H7 (cell line): ENCODE measurements at places on chromosomes 11 and 22. TPM values are rescaled to one million over a fixed set of nuclear protein-coding genes. Genes with fewer than 3 reads are reported as not detected.

P4HA3 gene
- total RNA-seq, result 0.14 TPM in 1 of 2 replicates, not detected in the other

FAM181B gene
- total RNA-seq, result 1.1 and 1.4 TPM in 2 replicates

TRPC6 gene
- total RNA-seq, result 1.4 and 2.1 TPM in 2 replicates

USP2 gene
- total RNA-seq, result 2.7 and 2.8 TPM in 2 replicates

CBL gene
- 16.1 and 23.6 TPM in 2 replicates for total RNA-seq

EMID1 gene
- total RNA-seq, result 4.5 and 5.6 TPM in 2 replicates

GPHA2 gene
- 2.4 TPM in 1 of 2 replicates, not detected in the other for total RNA-seq

SLC22A8 gene
- not detected in 2 replicates for total RNA-seq

P2RY6 gene
- total RNA-seq, result 0.66 TPM in 1 of 2 replicates, not detected in the other

CCDC157 gene
- 4.7 and 6.1 TPM in 2 replicates for total RNA-seq
